ENCODE measurements at places on chromosomes 2 and 18. TPM values are rescaled to one million over a fixed set of nuclear protein-coding genes. Genes with fewer than 3 reads are reported as not detected.

POTEJ gene
- total RNA-seq, result 0.87 TPM

COL6A3 gene
- total RNA-seq, result 105 TPM

HOXD10 gene
- not detected for total RNA-seq

SERPINB11 gene
- total RNA-seq, result 7.1 TPM
